ENCODE measurements at places on chromosomes 6 and 20.

GRCh38 chr6:22451962-22452361, 117.4 kb upstream of the HDGFL1 start:
- DNase-seq = no peak

DNA sequence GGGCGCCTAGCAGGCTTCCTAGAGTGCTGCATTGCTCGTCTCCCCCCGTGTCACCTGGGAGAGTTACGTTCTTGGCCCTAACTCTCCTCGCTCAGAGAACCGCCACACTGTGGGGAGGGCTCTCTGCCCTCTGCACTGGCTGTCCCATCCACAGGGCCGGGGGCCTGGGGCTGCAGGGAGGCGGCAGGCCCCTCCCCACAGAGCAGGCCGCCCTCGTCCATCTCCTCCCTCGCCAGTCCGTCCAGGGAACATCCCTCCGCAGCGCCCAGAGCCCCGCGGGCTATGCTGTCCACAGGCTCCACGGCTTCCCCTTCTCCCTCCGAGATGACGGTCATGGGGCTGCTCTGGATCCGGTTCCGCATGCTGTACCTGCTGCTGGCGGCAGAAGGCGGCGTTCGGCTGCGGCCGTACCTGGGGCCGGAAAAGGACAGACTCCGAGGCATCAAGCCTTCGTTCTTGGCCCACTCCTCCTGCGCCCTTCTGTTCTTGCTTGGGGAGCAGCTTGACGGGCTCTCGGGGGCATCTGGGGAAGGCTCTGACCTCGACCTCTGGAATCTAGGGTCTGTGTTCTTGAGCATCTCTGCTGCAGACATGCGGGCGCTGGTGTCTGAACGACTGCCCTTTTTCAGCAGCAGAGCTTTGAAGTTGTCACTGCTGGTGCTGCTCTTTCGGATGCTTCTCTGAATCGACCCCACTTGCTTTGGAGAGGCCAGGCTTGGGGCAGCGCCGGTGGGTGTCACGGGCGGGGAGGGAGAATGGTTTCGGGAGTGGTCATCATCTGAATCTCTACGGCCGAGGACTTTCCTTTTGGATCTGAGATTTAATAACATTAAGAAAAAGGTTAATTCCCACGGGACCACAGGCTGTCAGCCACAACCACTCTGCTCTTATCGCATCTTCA, 20.2 kb downstream of the HEBP2 start:
- DNase-seq = no peak

DNA sequence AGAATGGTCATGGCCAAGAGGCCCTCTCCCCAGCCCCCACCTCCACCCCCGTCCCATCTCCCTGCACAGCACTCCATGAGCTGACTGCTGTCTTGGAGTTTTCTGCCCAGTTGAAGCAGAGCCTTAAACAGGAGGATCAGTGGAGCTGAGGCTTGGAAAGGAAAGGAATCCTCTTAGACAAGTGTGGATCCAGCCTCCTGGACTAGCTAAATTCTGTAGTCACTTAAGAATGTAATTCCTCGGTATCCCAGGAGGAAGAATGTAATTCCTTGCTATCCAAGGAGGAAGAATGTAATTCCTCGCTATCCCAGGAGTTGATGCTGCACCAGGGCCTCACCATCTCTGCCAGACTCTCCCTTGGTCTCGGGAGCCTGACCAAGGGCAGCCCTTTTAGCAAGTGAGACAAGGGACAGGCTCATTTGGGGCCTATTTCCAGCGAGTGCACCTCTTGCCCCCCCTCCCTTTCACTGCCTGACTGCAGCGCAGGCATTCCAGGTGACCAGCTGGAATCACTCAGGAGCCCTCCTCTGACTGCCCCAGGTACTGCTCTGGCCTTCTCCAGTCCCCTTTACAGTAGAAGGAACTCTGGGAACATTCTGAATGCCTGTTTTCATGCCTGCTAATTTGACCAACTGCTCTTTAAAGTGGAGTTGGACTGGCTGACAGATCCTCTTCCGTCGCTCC, 76.2 kb downstream of the TCP11 start:
- no peak for DNase-seq

GRCh38 chr20:21100578-21101452, 5.3 kb downstream of the LINC00237 start:
- no peak for DNase-seq

- DNase-seq = no peak
Observed at GRCh38 chr20:9087531-9088217, 18.8 kb downstream of the PLCB4 start.

DNA sequence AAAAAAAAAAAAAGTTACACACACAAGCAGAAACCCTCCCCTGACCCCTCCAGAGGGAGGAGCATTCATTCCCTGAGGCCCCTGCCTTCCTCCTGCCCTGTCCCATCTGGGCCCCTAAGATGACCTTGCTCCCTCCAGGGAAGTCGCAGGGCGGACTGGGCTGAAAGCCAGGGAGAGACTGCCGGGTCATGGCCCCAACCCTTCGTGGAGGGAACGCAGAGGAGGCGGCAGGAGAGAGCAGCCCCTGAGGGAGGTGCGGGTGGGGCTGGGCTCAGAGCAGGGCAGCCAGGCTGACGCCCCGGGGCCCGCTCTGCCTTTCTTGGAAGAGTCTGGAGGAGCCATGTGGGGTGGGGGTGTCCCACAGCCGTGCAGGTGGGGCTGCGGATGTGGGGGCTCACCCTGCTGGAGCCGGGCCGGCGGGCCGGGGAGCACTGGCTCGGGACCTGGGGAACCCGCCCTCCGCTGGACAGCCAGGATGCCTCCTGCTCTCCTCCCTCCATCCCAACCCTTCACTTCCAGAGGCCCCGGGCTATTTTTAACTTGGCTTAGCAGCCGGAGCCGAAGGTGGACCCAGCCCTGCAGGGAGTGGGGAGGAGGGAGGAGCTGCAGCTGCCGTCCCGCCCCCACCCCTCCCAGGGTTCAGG, 15.0 kb upstream of the ABHD16B start:
- DNase-seq = no peak

GRCh38 chr6:101129851-101130250, 248.7 kb upstream of the ASCC3 start:
- no peak for DNase-seq

- DNase-seq = no peak
Observed at GRCh38 chr6:145368075-145368474, 367.2 kb downstream of the EPM2A start.

- DNase-seq = no peak
Observed at GRCh38 chr20:20333866-20334265, 34.0 kb upstream of the INSM1 start.

GRCh38 chr20:19713822-19714578, 44.1 kb upstream of the RIN2 start:
- DNase-seq = no peak
